GM03348 (cell line): ENCODE measurements at places on chromosomes 16 and 17.
A peak's percentile ranks its signal among the peaks of the same experiment; 100 is the strongest.

DNA sequence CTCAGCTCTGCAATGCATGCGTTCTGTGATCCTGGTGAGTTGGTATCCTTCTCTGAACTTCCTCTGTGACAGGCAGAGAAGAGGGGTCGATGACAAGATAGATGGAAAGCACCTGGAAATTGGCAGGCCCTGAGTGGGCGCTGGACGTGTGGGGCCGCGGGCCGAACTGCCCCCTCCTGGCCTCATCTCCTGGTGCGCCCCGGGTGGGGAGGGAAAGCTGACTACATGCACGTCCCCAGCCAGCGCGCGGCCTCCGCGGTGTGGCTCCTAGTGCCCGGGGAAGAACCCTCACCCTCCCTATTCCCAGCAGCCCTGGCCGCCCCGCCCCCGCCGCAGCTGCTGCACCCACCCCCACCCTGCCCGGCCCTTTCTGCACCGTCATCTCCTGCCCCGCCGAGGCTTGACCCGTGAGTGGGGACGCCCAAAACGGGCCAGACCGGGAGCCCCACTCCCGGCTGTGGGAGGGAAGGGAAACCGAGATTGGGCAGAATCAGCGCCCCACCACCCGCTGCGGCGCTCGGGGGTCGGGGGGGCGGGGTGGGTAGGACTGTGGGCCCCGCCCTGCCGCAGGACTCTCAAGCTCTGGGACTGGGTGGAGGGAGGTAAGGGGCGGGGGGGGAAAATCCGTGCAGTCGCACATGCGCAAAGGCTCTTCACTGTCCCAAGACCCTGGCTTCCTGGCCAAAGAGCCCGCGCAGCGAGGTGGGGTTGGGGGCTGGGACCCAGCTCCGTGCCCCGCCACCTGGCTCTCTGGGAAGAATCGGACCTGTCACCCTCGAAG, at the start of gene NOL3:
Gene NOL3, plus strand, starts transcription at position 371 of the 781 bp plus-strand sequence.
- peak; percentile 94 for DNase-seq

DNA sequence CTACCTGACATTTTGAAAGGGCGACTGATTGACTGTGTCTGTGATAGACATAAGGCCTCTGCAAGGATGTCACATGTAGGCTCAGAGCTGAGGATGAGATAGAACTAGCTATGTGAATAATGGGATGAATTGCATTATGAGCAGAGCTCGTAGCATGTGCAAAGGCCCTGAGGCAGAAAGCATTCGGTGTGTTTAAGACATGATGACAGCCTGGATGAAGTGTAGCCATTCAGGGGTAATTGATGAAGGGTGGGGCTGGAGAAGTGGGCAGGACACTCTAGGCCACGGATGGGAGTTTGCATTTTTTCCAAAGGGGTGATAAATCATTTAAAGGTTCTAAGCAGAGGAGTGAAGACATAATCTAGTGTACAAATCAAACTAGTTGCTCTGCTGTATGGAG, 62.6 kb downstream of the USP43 start:
- DNase-seq, result no peak

DNA sequence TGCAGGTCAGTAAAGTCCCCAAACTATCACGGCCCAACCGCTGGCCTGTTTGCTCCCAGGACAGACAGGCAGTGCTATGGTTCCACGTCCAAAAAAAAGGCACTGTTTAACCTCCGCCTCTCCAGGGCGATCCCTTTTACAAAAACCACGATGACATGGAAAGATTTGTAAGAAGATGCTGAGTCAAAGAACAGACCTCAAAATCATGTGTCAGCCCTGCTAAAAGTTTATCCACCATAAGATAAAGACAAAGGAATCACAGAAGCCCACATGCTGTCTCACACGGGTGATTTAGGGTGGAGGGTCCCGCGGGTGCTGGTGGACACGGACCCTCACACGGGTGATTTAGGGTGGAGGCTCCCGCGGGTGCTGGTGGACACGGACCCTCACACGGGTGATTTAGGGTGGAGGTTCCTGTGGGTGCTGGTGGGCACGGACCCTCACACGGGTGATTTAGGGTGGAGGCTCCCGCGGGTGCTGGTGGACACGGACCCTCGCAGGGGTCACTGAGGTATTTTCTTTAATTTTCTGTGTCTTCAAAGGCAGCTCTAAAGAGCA, 117.2 kb upstream of the METRNL start:
- DNase-seq, result peak; percentile 28

GRCh38 chr17:77208856-77209255, 68.1 kb downstream of the SEC14L1 start:
- DNase-seq, result no peak

GRCh38 chr17:29881256-29881655, 48.8 kb downstream of the SSH2 start:
- no peak for DNase-seq
